ENCODE measurements at places on chromosomes 16 and 17.
A peak's percentile ranks its signal among the peaks of the same experiment; 100 is the strongest.

GRCh38 chr16:78505544-78506366 lies 406.3 kb downstream of the WWOX start:
- peak; percentile 54 for DNase-seq

GRCh38 chr17:74790161-74791058 lies 14.3 kb upstream of the NAT9 start:
- DNase-seq: no peak

DNA sequence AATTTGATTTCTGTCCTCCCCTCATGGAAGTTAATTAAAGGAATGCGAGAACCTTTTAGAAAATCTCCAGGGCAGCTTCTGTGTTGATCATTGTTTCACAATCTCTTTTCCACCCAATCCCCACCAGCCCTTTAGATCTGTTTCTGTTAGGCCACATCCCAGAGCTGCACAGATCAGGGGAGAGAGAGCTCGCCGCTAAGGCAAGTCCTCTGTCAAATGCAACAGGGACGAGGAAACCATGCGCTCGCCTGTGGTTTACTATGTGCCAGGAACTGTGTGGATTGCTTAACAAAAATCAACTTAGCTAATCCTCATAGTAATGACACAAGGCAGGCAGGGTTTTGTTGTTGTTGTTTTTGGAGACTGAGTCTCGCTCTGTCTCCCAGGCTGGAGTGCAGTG lies 115.4 kb downstream of the SALL1 start:
- no peak for DNase-seq

DNA sequence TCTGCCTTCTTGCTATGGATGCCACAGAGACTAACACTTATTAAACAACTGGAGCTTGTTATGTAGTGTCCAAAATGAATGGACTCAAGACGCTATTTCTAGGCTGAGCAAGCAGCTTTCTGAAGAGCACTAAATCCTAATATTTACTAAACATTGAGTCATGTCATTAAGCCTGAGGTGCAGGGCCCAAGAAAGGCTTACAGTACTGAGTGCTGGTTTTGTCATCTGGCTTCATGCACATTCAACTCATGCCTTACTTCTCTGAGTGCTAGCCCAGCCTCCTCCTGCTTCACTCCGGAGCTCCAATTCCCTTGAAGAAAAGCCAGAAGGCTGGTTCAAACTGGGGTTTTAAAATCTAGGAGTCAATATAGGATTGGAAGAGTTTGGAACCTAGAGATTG lies 363.3 kb upstream of the CDH5 start:
- no peak for DNase-seq

DNA sequence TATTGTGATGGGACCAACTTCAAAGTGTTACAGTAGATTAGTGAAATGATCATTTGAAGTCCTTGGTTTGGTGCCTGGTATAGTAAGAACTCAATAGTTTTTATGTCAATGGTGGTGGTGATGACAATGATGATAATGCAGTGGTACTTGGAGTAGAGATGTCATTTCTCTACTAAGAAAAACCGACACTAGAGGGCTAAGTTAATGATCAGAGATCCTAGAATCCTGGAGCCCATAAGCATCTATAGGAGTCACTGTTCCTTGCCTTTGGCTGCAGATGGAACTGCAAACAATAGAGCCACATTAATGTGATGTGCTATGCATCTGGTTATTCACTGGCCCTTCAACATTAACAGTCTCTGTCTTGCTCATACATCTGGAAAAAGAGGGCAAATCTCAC lies 103.8 kb downstream of the ANKFN1 start:
- DNase-seq: no peak

DNA sequence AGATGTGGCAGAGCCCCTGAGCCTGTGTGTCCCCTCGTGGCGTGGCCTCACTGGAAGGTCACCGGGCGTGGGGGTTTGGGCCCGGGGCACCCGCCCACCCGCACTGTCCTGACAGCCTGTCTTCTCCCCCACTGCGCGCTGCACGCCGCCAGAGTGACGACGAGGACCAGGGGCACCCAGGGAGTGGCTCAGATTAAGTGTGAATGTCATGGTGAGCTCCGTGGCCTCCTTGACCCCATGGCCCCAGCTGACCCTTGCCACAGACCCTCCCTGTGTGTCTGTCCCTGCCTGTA lies 15.1 kb downstream of the PRSS27 start:
- DNase-seq: no peak

GRCh38 chr16:21235199-21235585 lies 1.7 kb downstream of the ANKS4B start:
- DNase-seq: no peak

GRCh38 chr17:57570724-57571344 lies 174.3 kb downstream of the CCDC182 start:
- DNase-seq: peak; percentile 64

DNA sequence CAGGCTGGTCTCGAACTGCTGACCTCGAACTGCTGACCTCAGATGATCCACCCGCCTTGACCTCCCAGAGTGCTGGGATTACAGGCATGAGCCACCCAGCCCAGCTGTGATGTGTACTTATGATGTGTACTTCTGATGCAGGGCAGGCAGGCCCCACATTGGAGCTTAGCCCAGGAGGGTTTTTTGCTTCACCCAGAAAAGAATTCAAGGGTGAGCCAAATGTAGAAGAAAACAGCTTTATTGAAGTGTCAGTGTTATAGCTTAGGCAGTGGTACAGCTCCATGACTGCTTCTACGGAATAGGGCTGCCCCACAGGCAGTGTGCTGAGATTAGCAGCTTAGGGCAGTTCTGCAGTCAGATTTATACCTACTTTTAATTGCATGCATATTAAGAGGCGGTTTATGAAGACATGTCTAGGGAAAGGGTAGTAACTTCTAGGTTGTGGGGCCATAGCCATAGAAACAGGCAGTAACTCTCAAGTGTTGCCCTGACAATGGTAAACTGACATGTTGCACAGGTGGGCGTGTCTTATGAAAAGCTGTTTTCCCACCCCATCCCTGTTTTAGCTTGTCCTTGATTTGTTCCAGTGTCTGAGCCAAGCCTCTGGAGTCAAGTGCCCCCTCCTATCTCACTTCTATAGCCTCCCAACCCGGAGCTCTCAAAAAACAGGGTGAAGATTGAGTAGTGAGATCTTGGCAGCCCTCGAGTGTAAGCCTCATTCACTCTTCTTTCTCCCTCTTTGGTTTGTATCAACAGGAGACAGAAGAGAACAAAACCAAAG lies 24.1 kb upstream of the POLR3E start:
- DNase-seq: no peak

- no peak for DNase-seq
Measured at GRCh38 chr16:85246473-85246872, 134.2 kb upstream of the CIBAR2 start.

- DNase-seq: no peak
Measured at GRCh38 chr17:53941231-53941630, 118.5 kb downstream of the KIF2B start.

GRCh38 chr17:38605411-38605840 lies 326 bp downstream of the SRCIN1 start:
- peak; percentile 46 for DNase-seq

DNA sequence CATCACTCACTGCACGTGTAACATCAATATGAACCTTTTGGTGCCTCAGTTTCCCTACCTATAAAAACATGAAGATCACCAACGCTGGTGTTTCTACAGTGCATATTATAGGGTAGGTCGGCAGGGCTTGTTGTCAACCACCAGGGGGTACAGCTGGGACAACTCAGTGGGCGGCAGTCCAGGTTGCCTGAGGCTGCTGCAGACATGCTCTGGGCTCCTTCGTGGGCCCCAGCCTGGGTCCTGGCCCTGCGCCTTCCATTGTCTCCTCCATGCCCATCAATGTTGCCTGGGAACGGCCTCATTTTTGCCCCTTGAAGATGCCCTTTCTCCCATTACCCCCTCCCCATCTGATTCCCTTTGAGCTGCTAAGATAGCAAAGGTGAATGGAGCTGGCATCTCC lies 89.8 kb downstream of the GSG1L start:
- DNase-seq: no peak

DNA sequence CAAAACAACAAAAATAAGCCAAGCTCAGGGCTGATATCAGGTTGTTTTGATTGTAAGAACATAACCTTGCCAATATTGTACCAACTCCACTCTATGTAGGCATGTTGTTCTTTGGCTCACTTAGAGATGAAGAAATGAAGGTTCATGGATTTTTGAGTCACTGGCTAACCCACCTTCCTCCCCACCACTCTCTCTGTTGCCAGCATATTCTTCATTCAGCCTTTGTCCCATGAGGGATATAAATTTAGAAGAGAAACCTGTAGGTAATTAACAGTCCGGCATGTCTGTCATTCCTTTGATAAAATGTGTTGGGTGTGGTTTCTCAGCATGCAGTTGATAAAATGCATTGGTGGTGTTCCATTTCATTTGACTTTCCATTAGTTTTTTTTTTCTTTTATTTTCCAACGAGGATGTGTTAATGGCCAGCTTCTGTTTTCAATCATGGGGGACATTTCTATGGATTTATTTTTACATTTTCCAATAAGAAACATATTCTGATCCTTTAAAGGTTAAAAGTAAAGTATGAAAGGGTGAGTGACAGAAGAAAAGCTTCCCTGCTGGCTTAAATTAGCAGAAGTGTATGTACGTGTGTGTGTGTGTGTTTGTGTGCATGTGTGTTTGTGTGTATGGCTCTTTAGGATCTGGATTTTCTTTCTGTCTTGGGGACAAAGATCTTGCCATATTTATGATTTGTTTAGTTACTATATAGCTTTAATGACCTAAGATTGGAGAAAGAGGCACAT lies 166.2 kb upstream of the KCNJ16 start:
- no peak for DNase-seq

GRCh38 chr16:17696616-17697015 lies 225.9 kb upstream of the XYLT1 start:
- DNase-seq: no peak

DNA sequence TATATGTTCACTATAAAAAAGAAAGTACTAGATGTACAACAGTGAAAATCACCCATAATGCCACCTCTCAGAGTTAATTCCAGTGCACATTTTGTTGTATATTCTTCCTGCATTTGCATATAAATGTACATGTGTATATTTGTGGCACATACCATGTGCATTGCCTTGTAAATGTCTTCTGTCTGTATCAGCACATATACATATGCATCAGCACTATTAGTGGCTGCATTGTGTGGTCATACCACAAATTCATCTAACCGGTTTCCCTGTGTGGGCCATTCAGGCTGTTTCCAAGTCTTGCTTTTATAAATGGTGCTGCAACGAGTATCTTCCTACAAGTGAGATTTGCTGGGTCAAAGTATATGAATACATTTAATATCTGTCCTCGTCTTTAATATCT lies 6.5 kb downstream of the KSR1 start:
- no peak for DNase-seq

DNA sequence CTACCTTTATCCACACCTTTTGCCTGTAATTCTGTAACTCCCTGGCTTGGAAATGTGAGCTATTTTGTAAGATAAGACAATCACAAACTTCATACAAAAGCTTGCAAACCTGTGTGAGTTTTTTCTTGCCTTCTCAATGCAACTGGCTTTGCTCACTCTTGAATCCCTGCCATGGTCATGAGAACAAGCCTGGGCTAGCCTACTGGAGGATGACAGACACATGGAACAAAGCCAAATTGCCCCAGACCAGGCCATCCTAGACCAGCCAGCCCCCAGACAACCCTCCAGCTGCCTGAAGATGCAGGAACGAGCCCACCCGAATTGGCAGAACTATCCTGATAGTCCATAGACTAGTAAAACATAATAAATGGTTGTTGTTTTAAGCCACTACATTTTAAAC lies 466.6 kb upstream of the ERCC4 start:
- DNase-seq: no peak

DNA sequence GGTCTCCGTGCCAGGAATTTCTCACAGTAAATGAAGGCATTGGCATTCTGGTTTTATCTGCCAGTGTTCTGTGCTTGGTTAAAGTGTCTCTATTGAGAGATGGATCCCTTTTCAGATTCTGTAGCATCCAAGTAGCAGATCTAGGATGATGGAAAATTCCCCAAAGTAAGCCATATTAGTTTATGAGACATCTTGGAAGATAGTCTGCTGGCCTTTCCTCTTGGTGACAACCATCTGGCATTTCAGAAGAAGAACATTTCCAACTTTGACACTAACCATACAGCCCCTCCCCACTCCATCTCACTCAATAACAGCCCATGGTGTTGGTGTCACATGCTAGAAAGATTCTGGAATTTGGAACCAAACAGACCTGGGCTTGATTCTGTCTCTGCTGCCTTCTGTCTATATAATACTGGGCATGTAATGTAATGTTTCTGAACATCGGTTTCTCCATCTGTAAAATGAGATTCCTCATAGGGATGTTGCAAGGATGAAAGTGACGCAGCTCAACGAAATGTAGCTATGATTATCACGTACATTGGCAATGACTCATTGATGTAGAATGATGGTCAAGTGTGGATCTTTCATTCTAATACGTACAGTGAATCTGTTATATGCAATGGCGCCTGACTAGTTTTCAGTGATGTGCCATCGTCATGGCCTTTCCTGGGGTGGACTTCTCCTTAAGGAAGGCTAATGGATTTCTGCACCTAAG lies 32.6 kb upstream of the PIRT start:
- no peak for DNase-seq

- DNase-seq: no peak
Measured at GRCh38 chr16:71353736-71354135, 4.8 kb upstream of the CALB2 start.

DNA sequence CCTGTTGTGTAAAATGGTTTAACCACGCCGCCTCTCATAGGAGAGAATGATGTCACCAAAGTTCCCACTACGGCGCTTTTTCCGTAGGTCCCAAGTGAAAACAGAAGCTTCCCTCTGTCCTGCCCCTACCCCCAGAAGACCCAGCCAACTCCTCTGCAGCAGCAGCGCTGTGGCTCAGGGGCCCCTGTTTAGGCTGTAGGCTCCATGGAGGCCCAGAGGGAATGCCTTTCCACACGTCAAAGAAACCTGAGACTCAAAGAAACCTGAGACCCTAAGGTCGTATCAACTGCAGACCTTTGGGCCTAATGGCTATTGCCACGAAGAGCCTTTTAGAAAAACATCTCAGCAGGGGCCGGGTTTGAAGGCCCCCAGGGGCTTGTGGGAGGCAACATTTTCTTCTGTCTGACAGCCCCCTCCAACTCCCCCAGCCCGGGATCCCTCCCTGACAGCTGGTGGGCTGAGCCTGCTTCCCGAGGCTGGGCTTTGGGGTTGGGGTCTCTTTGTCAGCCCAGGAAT lies 43.1 kb upstream of the MEAK7 start:
- no peak for DNase-seq

GRCh38 chr16:79610771-79611170 lies 10.2 kb upstream of the MAF start:
- no peak for DNase-seq

GRCh38 chr16:59527206-59527997 lies 793.3 kb upstream of the GOT2 start:
- DNase-seq: no peak

GRCh38 chr17:42629411-42630009 lies 20.0 kb downstream of the TUBG1 start:
- no peak for DNase-seq

DNA sequence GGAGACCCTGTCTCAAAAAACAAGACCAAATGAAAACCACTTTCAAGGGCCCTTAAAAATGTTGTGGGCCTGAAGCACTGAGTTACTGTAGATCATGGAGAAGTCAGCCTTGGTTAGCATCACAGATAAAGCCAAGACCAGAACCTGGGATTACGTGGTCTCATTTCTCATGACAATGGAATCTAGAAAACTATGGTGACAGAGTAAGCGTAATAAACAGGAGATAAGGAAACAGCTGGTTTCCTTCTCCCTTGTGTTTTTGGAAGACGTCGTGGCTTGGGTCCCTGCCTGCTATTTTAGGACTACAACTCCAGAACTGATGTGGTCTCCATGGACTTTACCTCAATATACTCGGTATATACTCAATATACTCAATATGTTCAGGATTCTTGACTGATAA lies 180.7 kb upstream of the ZFHX3 start:
- DNase-seq: no peak

Data from globus pallidus (tissue), 1 donor.